Breast epithelium (tissue), 4 donors: ENCODE measurements at places on chromosomes 3 and 15.
A peak's percentile ranks its signal among the peaks of the same experiment; 100 is the strongest.

DNA sequence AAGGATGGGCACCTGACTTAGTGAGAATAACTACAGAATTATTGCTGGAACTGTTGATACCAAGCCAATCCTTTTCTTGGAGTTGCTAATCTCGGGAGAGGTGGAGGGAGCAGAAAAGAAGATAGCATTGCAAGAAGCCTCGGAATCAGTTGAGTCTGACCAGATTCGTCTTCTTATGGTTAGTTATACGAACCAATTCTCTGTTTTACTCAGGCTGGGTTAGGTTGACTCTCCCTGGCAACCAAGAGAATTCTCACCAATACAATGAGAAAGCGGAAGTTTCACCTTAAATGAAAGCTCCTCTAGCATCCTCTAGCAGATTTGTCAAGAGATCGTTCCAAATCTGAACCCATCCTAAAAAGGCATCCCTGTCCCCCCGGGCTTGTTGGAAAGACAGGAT lies 43.5 kb upstream of the UBE2E1 start:
- DNase-seq = no peak

GRCh38 chr15:57509126-57509525 lies 82.6 kb upstream of the MYZAP start:
- no peak for DNase-seq

DNA sequence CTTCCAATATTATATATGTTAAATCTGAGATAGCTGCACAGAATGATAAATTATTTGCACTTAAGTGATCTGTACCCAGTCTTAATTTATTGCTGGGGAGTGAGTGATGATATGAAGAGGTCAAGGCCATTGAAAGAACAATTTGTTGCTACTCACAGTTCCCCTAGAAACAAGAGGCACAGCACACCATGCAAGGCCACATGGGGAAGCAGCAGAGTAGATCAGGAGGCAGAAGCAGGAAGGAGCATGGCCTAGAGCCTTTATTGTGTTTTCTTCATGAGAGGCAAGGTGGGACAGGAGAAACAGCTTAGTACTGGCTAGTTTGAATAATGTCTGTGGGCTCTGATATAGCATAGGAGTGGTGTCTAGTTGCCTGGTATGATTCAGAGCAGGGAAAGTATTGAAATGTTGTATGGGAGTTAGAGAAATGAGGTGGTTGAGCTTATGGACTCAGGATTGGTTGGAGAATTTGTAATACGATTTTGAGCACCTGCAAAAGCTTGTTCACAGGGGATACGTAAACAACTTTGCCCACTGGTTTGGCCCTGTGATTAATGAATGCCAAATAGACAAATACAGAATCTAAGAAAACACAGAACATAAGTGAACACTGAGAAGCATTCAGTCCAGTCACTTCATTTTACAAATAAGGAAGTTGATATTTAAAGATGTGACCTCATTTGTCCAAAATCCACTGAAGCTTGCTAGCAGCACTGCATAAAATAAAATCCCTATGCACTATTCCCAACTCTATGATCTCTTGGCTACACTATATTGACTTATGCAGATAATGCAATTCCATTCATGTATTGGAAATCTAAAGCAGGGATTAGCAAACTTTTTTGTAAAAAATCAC lies 71.7 kb downstream of the TMCO5A start:
- no peak for DNase-seq

GRCh38 chr3:193798051-193798450 lies 205.0 kb downstream of the OPA1 start:
- no peak for DNase-seq

GRCh38 chr3:21718161-21718765 lies 32.7 kb downstream of the ZNF385D start:
- no peak for DNase-seq

DNA sequence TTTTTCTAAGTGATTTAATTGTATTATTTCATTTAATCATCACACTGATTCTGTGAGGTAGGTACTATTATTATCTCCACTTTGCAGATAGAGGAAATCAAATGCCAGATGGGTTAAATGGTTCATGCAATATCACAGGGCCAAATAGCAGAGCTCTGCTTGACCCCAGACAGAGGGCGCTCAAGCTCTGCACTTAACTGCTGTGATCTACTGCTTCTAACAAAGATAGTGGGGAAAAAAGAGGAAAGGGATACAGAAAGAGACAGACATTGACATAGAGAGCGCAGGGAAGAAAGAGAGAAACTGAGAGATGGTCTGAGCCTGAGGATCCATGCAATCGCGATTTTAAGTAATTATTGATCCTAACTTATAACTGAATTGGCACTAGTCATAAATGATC lies 279.1 kb upstream of the THRB start:
- DNase-seq = no peak

GRCh38 chr15:71219101-71219500 lies 103.8 kb downstream of the THSD4 start:
- no peak for DNase-seq

- peak; percentile 59 for DNase-seq
Observed at GRCh38 chr3:14550651-14551611, 10.8 kb upstream of the GRIP2 start.

DNA sequence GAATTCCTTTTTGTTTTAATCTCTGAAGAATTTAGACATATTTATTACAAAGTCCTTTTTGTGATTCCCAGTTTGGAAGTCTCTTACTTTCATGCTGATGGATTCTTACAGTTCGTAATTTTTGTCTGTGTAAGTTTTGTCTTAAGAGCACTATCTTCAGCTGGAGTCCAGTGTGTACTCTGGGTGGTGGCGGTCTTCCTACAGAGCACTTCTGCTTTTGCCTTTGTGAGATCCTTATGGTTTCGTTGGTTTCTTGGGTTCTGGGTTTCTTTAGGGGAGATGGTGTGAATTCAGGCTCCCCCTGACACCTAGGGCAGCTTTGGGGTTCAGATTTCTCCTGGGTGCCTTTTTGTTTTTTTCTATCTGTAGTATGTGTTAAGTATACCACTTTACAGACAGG lies 45.3 kb downstream of the PLS1 start:
- no peak for DNase-seq

DNA sequence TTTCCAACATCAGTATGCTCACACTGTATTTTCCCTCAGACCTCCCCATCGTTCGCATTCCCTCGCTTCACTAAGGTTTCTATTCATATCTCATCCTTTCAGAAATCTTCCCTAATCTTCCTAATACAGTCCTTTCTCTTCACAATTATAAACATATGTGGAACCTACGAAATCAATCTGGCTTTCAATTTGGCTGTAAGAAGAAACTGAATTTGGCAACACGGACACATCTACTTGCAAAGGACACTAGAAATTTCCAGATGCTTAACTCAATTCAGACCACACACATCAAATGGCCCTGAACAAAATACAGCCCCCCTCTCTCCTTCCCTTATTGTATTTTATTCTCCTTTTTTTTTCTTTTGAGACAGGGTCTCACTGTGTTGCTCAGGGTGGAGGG lies 39.1 kb upstream of the TM4SF19 start:
- no peak for DNase-seq

GRCh38 chr15:46304321-46304720 lies 669.5 kb downstream of the SQOR start:
- DNase-seq = no peak

DNA sequence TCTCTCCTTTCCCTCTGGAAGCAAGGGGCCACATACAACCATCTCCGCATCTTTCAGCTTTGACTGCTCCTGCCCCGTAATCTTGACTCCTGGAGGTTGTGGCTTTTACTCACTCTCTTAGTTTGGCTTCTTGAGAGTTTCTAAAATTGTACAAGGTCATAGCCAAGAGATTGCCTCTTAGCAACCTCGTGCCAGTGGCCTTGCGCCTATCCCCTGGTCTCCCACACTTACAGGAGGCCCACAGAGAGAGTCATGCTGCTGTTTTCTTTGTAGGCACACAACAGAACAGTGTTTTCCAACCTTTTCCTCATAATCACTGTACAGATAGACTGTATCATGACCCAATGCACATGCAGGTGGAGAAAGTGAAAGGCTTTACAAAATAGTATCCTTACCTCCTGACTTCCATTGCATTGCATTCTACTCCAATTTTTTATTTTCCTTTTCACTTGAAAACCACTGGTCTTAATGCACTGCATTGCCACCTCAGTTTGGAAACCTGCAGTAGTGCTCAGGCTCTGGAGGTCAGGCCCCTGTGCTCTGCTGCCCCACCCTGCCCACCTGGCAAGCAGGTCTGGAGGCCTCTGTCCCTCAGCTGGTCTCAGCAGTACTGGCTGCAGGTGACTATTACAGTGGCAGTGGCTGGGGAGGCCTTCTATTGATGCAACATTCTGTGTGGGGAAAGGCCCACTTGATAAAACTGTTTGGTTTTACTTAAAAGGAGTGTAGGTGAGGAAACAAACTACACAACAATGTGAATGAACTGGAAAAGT lies 156.2 kb downstream of the DNAJB8 start:
- peak; percentile 3 for DNase-seq

DNA sequence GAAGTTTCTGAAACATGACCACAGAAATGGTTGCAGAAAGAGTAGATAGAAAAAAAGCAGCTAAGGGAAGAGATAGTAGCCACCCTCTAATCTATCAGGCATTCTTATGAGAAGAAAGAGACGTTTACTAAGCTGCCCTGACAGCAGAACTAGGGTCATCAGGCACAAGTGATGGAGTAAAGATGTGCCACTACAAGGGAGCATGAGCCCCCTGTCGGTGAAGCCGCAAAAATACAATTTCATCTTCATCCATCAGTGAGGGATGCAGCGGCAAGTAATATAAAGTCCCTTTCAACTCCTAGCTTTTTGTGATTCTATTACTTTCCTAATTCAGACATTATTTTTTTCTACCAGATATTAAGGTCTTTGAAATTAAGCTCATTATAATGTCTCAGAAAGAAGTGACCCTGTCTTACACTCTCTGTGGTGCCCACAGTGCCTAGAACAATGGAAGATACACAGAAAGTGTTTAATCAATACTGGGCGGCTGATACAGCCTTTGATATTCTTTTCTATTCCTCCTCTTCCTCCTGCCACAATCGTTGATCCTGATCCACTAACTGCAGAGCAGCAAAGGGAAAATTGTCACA lies 651.6 kb downstream of the NTRK3 start:
- DNase-seq = no peak

- DNase-seq = peak; percentile 83
Observed at GRCh38 chr15:57496946-57497869, 94.5 kb upstream of the MYZAP start.

DNA sequence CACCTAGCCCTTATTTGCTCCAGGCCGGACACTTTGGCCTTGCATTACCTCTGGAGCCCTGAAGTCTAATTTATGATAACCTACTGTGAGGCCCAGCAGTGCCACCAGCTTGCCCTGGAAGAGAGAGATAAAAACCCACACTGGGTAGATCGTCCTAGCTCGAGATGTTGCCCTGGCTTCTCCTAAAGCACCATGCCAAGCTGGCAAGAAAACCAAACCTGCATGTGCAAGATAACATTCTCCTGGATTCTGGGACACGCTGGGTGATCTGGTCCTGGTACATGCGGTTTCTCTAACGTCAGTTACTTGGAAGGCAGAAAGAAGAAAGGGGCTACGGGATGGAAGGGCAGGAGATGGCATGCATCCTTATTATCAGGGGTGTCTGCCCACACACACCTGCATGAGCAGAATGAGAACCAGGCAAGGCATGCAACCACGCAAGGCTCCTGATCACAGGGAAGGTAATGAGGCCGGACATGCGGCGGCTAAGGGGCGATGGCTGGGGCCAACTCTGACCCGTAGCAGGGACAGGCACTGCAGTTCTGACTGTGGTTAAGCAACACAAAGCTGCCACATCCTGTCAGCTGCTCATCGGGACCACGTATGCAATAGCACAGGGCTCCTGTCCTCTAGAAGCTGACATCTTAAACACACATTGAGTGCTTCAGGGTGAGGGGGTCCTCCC lies 73.0 kb downstream of the OXNAD1 start:
- DNase-seq = no peak

GRCh38 chr3:41030220-41030619 lies 169.1 kb upstream of the CTNNB1 start:
- no peak for DNase-seq

DNA sequence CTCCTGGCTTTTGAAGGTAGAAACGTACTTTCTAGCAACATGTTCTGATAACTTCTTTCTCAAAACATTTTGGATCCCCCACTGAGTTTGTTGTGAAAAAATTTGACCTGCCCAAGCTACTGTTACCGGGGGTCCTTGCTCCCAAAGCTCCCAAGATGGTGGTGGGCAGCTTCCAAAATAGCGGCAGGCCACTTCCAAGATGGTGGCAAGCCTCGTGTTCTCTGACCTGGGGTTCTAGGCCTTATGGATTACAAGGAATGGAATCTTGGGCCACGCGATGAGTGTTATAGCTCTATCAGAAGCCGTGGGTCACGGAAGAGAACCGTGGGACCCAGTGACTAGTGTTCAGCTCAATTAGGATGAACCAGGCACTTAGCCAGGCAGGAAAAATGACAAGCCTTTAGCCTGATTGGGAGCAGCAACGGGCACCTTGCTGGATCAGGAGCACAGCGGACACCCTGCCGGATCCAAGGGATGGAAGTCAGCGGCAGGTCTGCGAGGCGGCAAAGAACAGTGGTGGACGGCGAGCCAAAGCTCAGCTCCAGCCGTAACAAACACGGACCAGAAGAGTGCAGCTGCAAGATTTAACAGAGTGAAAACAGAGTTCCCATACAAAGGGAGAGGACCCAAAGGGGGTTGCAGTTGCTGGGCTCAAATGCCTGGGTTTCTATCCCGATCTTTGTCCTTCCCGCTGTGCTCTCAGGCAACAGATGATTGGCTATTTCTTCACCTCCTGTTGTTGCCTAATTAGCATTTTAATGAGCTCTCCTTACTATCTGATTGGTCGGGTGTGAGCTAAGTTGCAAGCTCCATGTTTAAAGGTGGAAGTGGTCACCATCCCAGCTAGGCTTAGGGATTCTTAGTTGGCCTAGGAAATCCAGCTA lies 133.3 kb downstream of the WDR72 start:
- no peak for DNase-seq

DNA sequence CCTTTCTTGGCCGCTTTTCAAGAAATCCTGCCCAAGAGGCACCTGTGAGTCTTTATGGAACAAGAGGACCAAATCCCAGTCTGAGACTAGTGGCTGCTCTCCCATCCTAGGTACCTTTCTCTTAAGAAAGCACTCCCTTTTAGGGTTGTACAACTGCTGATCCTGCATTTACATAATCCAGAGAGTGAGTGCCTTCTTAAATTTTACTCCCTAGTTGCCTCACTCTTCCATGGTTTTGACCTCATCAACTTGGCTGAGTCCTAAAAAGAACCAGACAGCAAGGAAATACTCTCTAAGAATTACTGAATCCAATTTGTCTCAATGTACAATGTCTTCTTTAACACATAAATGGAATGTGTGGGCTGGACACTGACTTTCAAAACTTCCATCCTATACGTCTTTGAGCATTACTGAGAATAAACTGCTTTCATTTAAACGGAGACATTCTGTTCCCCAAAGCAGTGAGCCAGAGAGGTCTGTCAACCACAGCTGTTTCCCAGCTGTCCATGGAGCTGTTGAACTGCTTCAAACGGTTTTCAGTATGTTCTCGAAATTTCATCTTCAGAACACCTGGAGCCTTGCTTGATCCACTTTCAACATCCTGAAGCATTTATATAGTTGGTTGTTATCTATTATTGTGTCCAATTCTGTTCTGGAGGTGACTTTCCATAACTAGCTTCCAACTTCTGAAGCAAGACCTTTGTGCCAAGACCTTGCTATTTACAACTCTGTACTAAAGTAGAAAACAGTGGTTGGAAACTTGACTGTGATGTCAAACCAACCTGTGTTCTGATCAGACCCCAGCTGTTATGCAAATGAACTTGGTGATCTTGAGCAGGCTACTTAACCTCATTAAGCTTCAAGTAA lies 179.1 kb downstream of the SLC9A9 start:
- no peak for DNase-seq

- no peak for DNase-seq
Observed at GRCh38 chr15:63791228-63791627, 42.5 kb downstream of the HERC1 start.

GRCh38 chr3:18047052-18047451 lies 304.6 kb upstream of the TBC1D5 start:
- DNase-seq = no peak
